ENCODE measurements at places on chromosomes 4 and X. TPM values are rescaled to one million over a fixed set of nuclear protein-coding genes. Genes with fewer than 3 reads are reported as not detected.

CLTRN gene
- total RNA-seq = 6.6 TPM

MTTP gene
- total RNA-seq = 0.05 TPM

NUP62CL gene
- 11.8 TPM for total RNA-seq

F11 gene
- total RNA-seq = not detected

FDCSP gene
- not detected for total RNA-seq

DDIT4L gene
- total RNA-seq = 46.5 TPM

F8A3 gene
- total RNA-seq = 1.0 TPM

CTAG1B gene
- not detected for total RNA-seq

SLAIN2 gene
- total RNA-seq = 33.2 TPM

ITM2A gene
- total RNA-seq = 0.43 TPM

NWD2 gene
- total RNA-seq = not detected

ADAD1 gene
- not detected for total RNA-seq

EDA gene
- total RNA-seq = 0.67 TPM

MCUB gene
- total RNA-seq = 11.9 TPM

GCNA gene
- 5.3 TPM for total RNA-seq

IQSEC2 gene
- total RNA-seq = 15.6 TPM

SOX3 gene
- not detected for total RNA-seq

SMC1A gene
- 47.8 TPM for total RNA-seq

PNCK gene
- total RNA-seq = 0.42 TPM

EGFL6 gene
- total RNA-seq = not detected

TRIML2 gene
- 34.9 TPM for total RNA-seq

HPSE gene
- 4.8 TPM for total RNA-seq

SUPT20HL2 gene
- total RNA-seq = not detected

FMR1NB gene
- not detected for total RNA-seq

GAGE12J gene
- total RNA-seq = not detected

ARSJ gene
- 0.95 TPM for total RNA-seq

IRS4 gene
- total RNA-seq = not detected

USP17L18 gene
- total RNA-seq = not detected

UBE2A gene
- 98.0 TPM for total RNA-seq

RPL10 gene
- 7,043 TPM for total RNA-seq

CSAG2 gene
- total RNA-seq = not detected

IL2 gene
- not detected for total RNA-seq

TEX11 gene
- 0.12 TPM for total RNA-seq

ODAPH gene
- total RNA-seq = not detected

LGI2 gene
- not detected for total RNA-seq

CT45A5 gene
- total RNA-seq = not detected

PDE6B gene
- total RNA-seq = not detected

CCKAR gene
- not detected for total RNA-seq

FGA gene
- not detected for total RNA-seq

PRMT9 gene
- 4.3 TPM for total RNA-seq

FRG2 gene
- not detected for total RNA-seq

DCAF8L2 gene
- not detected for total RNA-seq

HEPH gene
- not detected for total RNA-seq

BEX1 gene
- total RNA-seq = not detected

CSAG3 gene
- not detected for total RNA-seq

BMPR1B gene
- 0.20 TPM for total RNA-seq

SPANXD gene
- total RNA-seq = not detected

HDX gene
- 8.7 TPM for total RNA-seq
